ENCODE measurements at places on chromosomes 11 and 22.

DNA sequence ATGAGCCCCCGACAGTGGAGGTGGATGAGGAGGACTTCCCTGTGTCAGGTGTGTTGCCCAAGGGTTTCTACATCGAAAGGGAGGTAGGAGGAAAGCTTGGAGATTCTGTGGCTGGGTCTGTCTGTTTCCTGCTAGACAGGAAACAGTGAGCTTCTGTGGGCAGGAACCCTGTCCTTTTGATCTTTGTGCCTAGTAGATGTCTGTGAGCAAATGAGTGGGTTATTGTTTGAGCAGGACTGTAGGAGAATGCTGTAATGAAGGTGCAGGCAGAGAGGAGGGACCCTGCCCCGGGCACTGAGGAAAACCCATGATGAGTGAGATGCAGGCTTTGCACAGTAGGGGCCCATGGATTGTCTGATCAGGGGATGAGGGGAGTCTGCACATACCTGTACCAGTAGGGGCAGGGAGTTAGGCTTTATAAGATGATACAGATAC is 14.0 kb downstream of the USP35 start:
- no peak for DNase-seq

DNA sequence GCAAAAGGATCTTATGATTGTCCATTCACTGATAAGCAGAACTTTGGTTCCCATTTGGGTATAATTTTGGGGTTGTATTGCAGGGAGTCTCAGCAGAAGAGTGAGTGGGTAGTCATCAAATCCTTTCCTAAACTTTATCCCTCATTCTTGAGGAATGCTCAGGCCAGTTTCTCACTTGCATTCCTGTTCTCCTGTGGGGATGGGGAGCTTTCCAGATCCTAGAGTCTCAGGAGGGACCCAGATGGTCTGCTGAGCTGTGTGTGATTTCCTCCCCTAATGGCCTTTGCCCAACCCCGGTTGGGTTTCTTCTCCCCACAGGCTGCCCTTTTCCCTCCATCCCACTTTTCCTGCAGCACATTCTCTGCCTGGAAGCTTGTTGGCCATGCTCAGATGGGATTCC is 79.9 kb downstream of the MIAT start:
- no peak for DNase-seq

- DNase-seq: no peak
Observed at GRCh38 chr11:128906185-128907050, 15.3 kb downstream of the KCNJ5 start.

GRCh38 chr11:32893343-32894148 is 935 bp downstream of the QSER1 start:
- peak; percentile 68 for DNase-seq

DNA sequence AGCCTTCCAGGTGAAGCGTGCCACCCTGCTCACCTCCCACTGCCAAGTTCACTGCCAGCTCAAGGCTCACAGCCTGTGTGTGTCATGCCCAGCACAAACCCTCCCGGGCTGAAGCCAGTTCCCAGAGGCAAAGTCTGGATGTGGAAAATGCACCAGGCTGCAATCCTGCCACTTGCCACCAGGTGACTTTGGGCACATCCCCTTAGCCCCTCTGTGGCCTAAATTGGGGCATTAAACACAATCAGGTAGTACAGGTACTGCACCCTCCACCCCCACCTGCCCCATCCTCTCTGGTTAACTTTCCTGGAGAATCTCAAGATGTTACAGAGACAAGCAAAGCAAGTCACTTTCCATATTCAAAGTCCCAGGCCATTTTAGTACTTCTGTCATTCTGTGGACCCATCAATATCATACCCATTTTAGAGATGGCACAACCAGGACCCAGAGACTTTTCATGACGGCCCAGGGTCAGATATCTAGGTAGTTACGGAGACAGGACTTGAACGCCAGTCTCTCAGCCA is 1.8 kb upstream of the RASD2 start:
- DNase-seq: peak; percentile 41

DNA sequence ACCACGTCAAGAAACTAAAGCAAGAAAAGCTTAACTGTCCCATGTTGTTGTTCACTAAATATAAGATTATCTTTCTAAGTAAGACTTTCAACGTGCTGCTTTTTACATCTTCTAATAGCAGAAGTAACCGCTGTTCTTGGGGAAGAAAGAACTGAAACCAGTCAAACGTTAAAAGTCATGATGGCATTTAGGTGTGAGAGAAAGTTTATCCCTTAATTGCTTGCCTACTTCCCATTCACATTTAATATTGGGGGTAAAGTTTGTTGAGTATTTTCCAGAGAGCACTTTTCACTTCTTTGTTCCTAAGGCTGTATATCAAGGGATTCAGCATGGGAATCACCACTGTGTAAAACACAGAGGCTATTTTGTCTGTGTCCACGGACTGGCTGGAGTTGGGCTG is 970 bp downstream of the OR5B21 start:
- DNase-seq: no peak

DNA sequence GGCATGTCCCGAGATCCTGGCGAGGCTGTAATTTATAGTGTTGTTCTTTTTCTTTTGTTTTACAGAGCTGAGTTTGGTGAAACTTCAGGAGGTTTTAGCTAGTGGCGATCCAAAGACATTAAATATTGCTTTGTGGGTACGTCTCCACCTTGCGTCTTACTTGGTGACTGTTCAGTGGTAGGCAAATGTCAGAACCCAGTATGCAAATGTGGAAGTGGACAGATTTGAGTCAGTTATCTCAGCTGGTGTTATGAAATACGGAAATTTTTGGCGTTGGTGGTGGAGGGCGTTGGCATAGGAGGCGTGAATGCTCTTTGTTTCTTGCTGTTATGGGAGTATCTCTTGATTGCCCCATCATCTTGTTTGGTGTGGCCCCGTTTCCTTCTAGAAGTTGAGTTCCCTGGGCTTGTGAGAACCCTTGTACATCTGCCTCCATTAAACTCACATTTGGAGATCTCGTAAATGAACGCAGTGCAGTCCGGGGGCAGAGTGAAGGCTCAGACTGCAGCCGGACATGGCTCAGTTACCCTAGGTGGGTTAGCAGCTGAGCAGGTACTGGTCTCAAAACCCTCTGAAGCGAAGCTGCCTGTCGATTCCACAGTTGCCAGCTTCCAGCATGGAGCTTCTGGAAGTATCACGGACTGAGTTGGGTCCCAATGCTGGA is 39.9 kb downstream of the PTPRJ start:
- DNase-seq: no peak

GRCh38 chr11:13896175-13896980 is 66.1 kb upstream of the SPON1 start:
- DNase-seq: no peak

- DNase-seq: no peak
Observed at GRCh38 chr22:35053060-35053835, 12.7 kb upstream of the ISX start.

DNA sequence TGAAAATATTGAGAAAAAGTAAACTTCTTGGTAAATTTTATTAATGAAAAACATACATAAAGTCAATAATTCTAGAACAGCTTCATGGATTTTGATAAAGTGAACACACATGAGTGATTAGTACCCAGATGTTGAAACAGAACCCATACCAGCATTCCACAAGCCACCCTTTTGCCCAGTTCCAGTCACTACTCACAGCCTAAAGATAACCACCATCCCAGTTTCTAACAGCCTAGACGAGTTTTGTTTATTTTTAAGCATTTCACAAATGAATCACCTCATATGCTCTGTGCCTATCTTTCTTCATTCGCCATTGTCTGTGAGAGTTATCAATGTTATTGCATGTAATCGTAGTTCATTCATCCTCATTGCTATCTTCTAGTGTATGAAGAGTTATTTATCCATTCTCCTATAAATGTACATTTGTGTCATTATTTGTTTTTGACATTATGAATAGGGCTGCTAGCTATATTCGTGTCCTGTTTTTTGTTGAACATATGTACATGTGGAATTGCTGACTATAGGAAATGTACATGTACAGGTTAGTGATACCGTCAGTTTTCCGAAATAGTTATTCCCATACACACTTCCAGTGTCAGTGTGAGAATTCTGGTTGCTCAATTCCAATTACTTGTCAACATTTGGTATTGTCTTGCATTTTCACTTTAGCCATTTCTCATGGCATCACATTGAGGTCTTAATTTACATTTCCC is 44.5 kb upstream of the TEAD1 start:
- DNase-seq: no peak

- no peak for DNase-seq
Observed at GRCh38 chr11:134759855-134760254, 347.8 kb upstream of the B3GAT1 start.

- DNase-seq: no peak
Observed at GRCh38 chr11:3707176-3707575, 36.0 kb upstream of the CHRNA10 start.

- peak; percentile 42 for DNase-seq
Observed at GRCh38 chr11:75867778-75868374, 52.9 kb downstream of the UVRAG start.

DNA sequence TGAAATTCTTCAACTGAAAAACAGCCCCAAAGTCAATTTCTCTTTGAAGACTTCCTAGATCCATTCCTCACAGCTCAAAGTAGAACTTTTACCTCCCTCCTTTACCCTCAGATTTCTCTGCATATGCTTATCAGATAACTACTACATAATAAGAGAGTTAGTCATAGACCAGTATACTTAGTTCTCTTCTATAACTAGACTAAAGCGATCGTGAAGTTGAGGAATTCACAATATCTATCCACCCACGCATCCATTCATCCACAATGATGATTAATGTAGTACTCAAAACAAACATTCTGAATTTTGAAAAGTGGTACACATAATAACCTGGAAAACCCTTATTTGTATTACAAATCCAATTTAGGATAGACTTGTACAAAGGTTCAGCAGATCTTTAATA is 800.9 kb upstream of the TENM4 start:
- DNase-seq: no peak

GRCh38 chr22:31738566-31738965 is 11.4 kb downstream of the PRR14L start:
- DNase-seq: no peak

GRCh38 chr11:7904917-7905316 is 26.2 kb downstream of the OR10A6 start:
- no peak for DNase-seq

DNA sequence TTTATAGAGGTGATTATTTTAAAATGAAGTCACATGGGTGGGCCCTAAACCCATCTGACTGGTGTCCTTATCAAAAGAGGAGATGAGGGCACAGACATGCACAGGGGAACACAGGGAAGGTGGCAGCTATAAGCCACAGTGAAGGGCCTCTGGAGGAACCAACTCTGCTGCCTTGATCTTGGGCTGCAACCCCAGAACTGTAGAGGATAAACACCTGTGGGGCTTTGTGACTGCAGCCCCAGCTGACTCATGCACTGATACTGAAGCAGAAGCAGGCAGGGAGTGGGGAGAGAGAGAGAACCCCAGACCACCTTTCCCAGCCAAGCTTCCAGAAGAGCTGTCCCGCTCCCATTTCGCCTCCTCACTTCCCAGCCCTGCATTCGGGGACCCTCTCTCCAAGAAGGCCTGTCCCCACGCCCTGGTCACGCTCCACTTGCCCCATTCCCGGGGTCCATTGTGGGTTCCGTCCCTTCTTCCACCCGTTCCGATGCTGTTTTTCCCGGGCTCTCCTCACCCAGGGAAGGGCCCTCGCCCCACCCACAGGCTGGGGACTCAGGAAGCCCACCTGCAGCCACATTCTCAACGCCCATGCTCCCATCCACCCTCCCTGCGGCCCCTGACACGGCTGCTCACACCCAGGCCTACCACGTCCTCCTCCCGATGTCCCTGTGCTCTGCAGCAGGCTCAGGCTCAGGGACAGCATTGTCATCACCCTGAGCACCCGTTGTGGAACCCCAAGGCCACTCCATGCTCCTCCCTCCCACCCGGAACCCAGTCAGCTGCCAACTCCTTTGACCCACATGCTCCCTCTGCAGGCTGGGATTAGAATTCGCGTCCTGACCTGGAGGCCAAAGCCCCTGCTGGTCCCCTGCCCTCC is 90.8 kb upstream of the SHANK2 start:
- peak; percentile 63 for DNase-seq

DNA sequence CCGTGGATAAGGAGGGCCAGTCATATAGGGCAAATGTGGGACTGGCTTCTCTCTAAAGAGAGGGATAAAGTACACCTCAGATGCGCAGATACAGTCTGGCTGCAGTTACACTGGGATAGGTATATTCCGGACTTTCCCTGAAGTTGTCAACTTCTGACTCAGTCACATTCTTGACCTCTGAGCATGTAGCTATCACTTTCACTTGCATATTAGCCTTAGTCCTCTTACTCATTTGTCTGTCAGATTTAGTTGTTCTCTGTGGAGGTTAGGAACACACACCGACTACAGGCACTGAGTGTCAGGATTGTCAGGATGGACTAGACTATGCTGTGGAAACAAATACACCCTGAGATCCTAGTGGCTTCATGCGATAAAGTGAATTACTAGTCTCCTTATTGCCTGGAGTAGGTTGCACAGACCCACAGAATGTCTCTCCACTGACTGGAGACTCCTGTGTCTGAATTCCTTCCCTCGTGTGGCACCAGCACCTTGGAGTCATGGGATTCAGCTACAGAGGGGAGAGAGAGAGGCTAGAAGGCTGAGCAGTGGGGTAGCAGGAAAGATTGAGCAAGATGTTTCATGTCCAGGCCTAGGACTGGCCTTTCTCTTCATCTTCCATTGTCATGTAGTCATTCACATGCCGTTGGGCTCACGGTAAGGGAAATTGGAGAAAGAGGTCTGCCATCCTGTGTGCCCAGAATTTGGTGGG is 654.3 kb downstream of the NTM start:
- peak; percentile 22 for DNase-seq

DNA sequence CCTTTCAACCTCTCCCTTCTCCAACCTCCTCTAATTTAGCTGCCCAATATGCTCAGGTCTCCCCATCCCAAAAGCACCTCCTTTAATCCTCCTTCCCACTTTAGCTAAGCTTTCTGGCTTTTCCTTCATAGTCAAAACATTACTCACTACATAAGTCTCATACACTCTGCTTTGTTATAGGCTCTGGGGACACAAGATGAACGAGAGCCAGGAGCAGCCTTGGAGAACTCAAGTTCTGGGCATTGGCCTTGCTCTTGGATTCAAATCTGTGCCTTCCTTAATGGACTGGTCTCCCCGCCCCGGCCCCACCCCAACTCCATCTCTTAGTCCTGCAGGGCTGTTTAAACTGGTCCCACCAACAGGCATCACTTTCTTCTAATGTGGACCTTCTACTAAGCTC is 11.4 kb upstream of the HPX start:
- DNase-seq: no peak

DNA sequence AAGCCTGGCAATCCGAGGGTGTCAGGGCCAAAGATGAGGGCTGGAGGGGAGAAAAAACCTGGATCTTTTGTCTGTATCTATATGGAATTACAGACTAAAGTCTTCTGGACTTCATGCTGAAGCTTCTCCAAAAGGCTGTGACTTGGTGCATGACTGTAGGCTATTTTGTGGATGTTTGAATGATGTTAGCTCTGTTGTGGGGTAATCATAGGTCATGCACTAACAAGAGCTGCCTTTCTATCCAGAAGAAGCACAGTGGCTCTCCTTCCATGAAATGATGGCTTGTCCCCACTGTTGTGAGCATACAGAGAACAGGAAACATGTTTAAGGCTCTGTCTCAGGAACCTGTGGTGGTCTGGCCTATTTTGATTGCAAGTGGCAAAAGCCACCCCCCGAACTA is 263.3 kb upstream of the PLET1 start:
- DNase-seq: no peak

Measured in GM10248 (cell line).